Activated T-helper 1 cell treated with anti-CD3 and anti-CD28 coated beads, Interleukin-12 subunit alpha, Interleukin-12 subunit beta, Interleukin-2, Interleukin-4 antibody, amounts not matched to agents 30 ng/mL and 10 ng/mL and 1 ng/mL, durations not matched to agents 14 hours and 24 hours and 36 hours (primary cell): ENCODE measurements at places on chromosomes 7 and 10. TPM values are rescaled to one million over a fixed set of nuclear protein-coding genes. Genes with fewer than 3 reads are reported as not detected.

DNA sequence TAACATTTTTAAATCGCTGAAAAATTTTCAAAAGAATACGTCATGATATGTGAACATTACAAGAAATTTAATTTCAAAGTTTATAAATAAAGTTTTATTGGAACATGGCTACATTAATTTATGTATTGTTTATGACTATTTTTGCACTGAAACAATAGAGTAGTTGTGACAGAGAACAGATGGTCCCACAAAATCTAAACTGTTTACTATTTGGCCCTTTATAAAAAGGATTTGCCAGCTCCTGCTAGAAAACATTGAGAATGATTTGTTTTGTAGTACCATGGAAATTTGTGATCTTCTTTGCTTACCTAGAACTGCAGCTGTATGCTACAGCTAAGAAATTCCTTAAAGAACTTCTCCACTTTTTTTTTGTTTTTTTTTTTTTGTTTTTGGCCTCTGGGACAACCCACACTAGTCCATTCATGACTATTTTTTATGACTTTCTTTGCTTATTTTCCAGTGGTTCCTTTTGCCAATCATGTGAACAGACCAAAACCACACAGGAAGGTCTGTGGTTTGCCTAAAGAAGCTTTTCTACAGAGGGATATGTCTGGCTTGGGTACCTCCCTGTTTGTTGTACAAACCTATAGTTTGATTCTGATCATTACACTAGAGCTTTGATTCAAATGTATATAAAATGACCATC lies 55.7 kb downstream of the ST7 start:
- DNase-seq: peak; percentile 44
- H3K4me1 ChIP-seq: peaks cover 31% of the 10 kb centered on the region
- no peaks in the 10 kb centered on the region for H3K36me3 ChIP-seq

DNA sequence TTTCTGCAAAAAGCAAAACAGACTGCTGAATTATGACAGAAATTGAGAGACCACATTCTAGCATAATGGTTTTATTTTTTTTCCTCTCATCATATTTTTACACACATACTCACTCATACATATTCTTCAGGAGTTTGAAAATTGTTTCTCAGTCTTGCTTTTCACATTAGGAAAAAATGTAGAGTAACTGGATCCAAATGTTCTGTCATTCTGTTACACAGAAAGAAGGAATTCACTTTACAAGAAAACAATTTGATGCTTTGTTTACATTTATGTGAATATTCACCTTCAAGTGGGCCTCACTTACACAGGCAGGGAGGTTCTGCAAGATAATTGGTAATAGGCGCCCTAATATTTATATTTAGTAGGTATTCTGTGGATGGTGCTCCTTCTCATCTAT lies 82.0 kb downstream of the ARL4A start:
- no peaks in the 10 kb centered on the region for H3K36me3 ChIP-seq
- no peak for DNase-seq
- H3K27me3 ChIP-seq: peaks cover 16% of the 10 kb centered on the region
- no peak overlapping the region for H3K27ac ChIP-seq
- no peak overlapping the region for H3K4me3 ChIP-seq

Gene TMEM270
- not detected in 2 replicates for total RNA-seq

GRCh38 chr10:32153931-32154330 lies 97.7 kb upstream of the KIF5B start:
- no peak for DNase-seq
- peaks cover 45% of the 10 kb centered on the region for H3K4me1 ChIP-seq
- peaks cover 12% of the 10 kb centered on the region for H3K36me3 ChIP-seq
- peaks cover 2% of the 10 kb centered on the region for H3K27me3 ChIP-seq
- H3K27ac ChIP-seq: no peak overlapping the region

Gene PANK1
- total RNA-seq: 3.2 and 4.8 TPM in 2 replicates

- no peaks in the 10 kb centered on the region for H3K36me3 ChIP-seq
- no peak for DNase-seq
- no peak overlapping the region for H3K27ac ChIP-seq
- peaks cover 6% of the 10 kb centered on the region for H3K27me3 ChIP-seq
- no peak overlapping the region for H3K4me3 ChIP-seq
Observed at GRCh38 chr10:13852872-13853271, 266.1 kb downstream of the PRPF18 start.

Gene GIMAP8
- total RNA-seq: 9.2 and 9.4 TPM in 2 replicates

DNA sequence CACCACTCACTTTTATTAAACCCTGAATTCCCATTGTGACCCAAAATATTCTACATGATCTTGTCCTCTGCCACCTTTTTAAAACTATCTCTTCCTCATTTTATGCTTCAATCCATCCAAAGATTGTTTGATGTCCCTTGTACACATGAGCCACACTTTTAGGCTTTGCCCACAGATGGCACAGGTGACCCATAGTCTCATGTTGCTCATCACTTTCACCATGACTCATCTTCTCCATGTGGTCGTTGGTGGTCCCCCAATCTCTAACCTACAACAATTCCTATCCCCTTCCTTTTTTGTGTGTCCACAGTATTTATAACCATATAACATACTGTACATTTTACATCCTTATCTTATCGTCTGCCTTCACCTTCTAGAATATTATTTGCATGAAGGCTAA lies 271.5 kb upstream of the ZWINT start:
- H3K27me3 ChIP-seq: no peaks in the 10 kb centered on the region
- no peak overlapping the region for H3K27ac ChIP-seq
- DNase-seq: no peak
- H3K36me3 ChIP-seq: no peaks in the 10 kb centered on the region
- no peak overlapping the region for H3K4me3 ChIP-seq
